T-helper 17 cell (primary cell): ENCODE measurements at places on chromosomes 6 and 20.

GRCh38 chr20:24938498-24938897 is 10.6 kb upstream of the CST7 start:
- no peaks in the 10 kb centered on the region for H3K4me1 ChIP-seq
- no peaks in the 10 kb centered on the region for H3K36me3 ChIP-seq
- H3K27ac ChIP-seq = no peak overlapping the region
- H3K4me3 ChIP-seq = no peak overlapping the region

- no peak for DNase-seq
- H3K4me1 ChIP-seq = peaks cover 2% of the 10 kb centered on the region
- H3K27ac ChIP-seq = no peak overlapping the region
- H3K36me3 ChIP-seq = peaks cover 5% of the 10 kb centered on the region
- no peaks in the 10 kb centered on the region for H3K27me3 ChIP-seq
Measured at GRCh38 chr20:5989539-5989938, 39.1 kb downstream of the MCM8 start.

- peaks cover 6% of the 10 kb centered on the region for H3K36me3 ChIP-seq
- peaks cover 23% of the 10 kb centered on the region for H3K27me3 ChIP-seq
- peaks cover 28% of the 10 kb centered on the region for H3K4me1 ChIP-seq
- H3K4me3 ChIP-seq = peak within 1 kb of the TSS; percentile 99
Measured at GRCh38 chr6:36874443-36875249, at the start of gene PPIL1. Gene PPIL1, minus strand, starts transcription at chr6:36874803. Its CDS starts 31 bp downstream, at chr6:36874772.

DNA sequence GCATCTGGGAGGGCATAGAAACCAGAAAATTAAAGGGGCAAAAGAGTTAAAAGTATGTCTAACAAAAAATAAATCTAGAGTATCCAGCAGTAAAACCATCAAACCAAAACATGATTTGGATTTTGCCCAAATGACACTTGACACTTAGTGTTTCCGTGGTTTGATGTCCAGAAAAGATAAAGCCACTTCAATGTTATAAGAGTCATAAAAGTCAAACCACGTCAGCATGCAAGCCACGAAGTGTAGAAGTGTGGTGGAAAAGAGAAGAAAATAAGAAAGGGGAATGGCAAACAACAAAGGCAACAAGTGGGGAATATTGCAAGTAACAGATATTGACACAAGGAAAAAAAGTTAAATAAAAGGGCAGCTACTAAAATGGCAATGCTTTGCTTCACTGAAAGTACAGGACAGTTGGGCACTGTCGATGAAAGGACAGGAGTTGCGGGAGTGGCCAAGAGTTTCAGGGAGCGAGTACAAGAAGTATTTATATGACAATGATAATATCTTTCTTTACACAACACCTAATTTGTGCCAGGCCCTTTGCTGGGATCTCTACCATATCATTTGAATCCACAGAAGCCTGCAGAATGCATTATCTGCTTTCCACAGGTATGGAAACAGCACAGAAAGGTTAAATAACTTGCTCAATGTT is 6.3 kb upstream of the HDDC2 start:
- H3K4me3 ChIP-seq = no peak overlapping the region
- no peaks in the 10 kb centered on the region for H3K36me3 ChIP-seq
- peaks cover 10% of the 10 kb centered on the region for H3K4me1 ChIP-seq

GRCh38 chr6:42467651-42468050 is 15.9 kb upstream of the TRERF1 start:
- H3K27ac ChIP-seq = no peak overlapping the region
- no peak overlapping the region for H3K4me3 ChIP-seq
- no peaks in the 10 kb centered on the region for H3K27me3 ChIP-seq
- H3K4me1 ChIP-seq = peaks cover 3% of the 10 kb centered on the region
- peaks cover 2% of the 10 kb centered on the region for H3K36me3 ChIP-seq

GRCh38 chr6:130587778-130588520 is 222.1 kb downstream of the TMEM200A start:
- no peak overlapping the region for H3K27ac ChIP-seq
- H3K4me3 ChIP-seq = no peak overlapping the region
- no peaks in the 10 kb centered on the region for H3K27me3 ChIP-seq
- DNase-seq = no peak
- H3K36me3 ChIP-seq = no peaks in the 10 kb centered on the region
- H3K4me1 ChIP-seq = peaks cover 3% of the 10 kb centered on the region

- no peak overlapping the region for H3K4me3 ChIP-seq
- H3K36me3 ChIP-seq = peaks cover 6% of the 10 kb centered on the region
Measured at GRCh38 chr6:80209430-80209829, 103.0 kb downstream of the BCKDHB start.

DNA sequence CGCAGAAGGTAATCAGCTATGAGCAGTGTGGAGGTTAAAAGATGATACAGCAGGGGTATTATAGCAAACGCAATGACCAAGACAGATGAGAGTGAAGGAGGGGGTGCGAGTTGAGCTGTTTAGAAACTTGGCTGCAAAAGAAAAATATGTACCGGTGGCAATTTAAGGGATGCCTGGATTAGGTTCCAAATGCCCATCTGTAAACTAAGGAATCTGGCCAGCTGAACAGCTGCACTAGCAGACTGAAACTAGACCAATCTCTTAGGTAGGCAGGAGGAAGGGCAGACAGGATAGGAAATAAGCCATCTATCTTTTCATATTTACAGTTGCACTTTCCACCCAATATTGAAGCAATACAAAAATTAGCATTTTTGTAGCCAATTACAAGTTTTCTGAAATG is 407.6 kb downstream of the HTR1B start:
- DNase-seq = no peak
- H3K27ac ChIP-seq = no peak overlapping the region
- no peaks in the 10 kb centered on the region for H3K27me3 ChIP-seq
- H3K4me1 ChIP-seq = no peaks in the 10 kb centered on the region
- no peak overlapping the region for H3K4me3 ChIP-seq
